Frontal cortex (tissue), 4 donors: ENCODE measurements at places on chromosomes 12 and 14.

- no peak for DNase-seq
Measured at GRCh38 chr12:53050426-53051057, 677 bp downstream of the TNS2 start.

- no peak for DNase-seq
Measured at GRCh38 chr14:23185063-23185462, 1.6 kb upstream of the SLC7A8 start.

GRCh38 chr14:74313601-74314000 is 10.9 kb upstream of the ABCD4 start:
- DNase-seq: no peak

DNA sequence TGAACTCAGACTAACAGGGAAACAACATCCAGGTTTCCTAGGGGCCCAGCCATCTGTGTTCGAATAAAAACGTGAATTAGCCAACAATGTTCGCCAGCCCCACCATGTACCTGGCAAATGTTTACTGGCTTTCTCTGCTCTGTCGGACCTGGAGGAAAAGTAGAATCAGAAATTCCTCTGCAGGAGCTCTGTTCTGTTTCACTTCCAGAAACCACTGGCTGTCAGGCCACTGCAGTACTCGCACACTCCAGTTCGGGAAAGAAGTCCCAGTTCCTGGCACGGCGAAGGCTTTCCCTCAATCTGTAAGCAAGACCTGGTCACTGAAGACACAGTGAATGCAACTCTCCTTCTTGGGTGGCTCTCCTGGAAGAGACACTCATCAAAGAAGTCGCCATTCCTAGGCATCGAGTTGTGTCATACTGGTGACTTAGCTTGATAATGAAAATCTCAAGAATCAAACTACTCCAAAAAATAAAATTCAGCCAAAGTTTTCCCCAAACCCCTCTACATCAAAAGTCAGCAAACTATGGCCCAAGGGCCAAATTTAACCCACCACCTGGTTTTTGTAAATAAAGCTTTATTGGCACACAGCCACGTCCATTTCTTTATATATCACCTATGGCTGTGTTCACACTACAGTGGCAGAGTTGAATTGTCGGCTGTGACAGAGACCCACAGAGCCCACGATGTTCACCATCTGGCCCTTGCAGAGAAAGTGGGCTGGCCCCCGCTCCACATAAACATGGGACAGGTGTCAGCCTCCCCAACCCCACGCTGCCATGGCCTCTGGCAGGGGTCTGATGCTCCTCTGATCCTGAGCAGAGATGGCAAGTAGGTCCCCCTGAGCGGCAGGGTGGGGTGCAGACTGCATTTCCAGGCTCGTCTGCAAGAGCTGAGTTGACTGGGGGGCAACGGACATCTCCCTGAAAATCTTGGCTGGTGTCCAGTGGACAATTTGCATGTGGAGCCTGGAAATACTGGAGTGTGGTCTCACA is 189.2 kb upstream of the DIO3 start:
- no peak for DNase-seq

GRCh38 chr12:92759634-92760268 is 57.0 kb downstream of the PLEKHG7 start:
- DNase-seq: no peak

GRCh38 chr12:70535896-70536374 is 101.3 kb downstream of the PTPRB start:
- peak; percentile 27 for DNase-seq

GRCh38 chr14:53227154-53227718 is 74.1 kb upstream of the DDHD1 start:
- no peak for DNase-seq

DNA sequence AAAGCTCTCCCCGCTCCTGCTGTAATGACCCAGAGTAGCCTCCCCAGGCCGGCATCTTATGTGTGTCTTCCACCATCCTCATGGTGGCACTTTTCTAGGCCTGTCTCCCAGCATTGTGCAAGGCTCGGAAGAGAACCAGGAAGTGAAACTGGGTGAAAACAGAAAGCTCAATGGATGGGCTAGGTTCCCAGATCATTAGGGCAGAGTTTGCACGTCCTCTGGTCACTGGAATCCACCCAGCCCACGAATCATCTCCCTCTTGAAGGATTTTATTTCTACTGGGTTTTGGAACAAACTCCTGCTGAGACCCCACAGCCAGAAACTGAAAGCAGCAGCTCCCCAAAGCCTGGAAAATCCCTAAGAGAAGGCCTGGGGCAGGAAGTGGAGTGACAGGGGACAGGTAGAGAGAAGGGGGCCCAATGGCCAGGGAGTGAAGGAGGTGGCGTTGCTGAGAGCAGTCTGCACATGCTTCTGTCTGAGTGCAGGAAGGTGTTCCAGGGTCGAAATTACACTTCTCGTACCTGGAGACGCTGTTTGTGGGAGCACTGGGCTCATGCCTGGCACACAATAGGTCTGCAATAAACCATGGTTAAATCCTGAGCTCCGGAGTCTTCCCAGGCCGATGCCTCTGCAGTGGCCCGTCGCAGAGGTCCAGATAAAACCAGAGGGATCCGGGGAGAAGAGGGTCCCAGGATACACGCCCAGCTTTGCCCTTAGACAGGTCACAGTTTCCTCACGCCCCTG is 15.6 kb downstream of the ACVRL1 start:
- no peak for DNase-seq

GRCh38 chr12:16884056-16884455 is 278.1 kb upstream of the LMO3 start:
- DNase-seq: no peak

GRCh38 chr14:69092840-69093422 is 60.0 kb downstream of the DCAF5 start:
- no peak for DNase-seq

- DNase-seq: no peak
Measured at GRCh38 chr12:70486588-70486987, 120.5 kb downstream of the KCNMB4 start.

DNA sequence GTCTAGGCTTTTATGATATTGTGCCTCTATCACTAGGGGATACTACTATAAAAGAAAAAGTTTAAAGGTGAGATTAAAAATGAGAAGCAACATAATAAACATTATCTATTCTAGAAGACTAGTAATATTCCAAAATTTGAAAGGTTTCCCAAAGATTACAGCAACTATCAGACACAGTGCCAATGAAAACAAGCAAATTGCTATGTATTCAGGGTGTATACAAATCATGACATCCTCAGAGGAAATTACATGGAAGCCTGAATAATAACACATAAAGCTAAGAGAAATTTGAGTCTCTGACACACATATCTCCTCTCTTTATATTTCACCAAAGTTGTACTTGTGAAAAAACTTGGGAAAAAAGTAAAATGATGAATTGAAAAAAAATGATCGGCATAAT is 327.0 kb downstream of the SEC23A start:
- no peak for DNase-seq

DNA sequence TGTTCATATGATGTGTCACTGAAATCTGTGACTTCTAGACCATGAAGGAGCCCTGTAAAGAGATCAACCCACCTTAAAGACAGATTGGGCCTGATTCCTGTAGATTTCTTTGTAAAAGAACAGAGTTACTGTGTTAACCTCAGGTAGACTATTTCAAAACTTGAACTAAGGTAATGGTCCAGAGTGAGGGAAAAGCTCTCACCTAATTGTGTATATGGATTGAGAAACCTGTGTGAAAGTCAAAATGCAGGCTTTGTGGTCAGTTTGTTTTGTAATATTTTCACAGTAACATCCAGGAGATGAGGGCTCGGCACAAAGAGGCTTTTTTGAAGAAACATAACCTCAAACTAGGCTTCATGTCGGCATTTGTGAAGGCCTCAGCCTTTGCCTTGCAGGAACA is 16.4 kb downstream of the DLST start:
- DNase-seq: no peak

GRCh38 chr12:2248087-2248900 is 195.5 kb downstream of the CACNA1C start:
- no peak for DNase-seq

DNA sequence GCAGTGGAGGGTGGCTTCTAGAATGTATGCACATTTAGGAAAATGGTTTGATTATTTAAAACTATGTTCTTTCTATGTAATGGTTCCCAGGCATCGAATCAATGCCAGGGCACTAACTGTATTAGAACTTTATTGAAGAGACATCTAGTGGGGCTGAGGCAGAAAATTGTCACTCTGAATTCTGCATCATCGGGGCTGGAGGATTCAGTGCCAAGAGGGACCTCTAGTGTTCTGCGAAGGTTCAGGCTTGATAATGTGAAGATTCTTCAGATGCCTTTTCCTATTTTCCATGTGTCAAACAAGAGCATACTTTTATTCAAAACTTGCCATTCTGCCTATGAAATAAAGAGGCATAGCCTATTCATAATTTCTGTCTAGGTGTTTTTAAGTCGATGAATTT is 146.3 kb downstream of the CAND1 start:
- DNase-seq: no peak

- DNase-seq: no peak
Measured at GRCh38 chr12:131834798-131835615, 6.8 kb downstream of the MMP17 start.

- DNase-seq: no peak
Measured at GRCh38 chr12:56840922-56841321, 77.8 kb downstream of the HSD17B6 start.

DNA sequence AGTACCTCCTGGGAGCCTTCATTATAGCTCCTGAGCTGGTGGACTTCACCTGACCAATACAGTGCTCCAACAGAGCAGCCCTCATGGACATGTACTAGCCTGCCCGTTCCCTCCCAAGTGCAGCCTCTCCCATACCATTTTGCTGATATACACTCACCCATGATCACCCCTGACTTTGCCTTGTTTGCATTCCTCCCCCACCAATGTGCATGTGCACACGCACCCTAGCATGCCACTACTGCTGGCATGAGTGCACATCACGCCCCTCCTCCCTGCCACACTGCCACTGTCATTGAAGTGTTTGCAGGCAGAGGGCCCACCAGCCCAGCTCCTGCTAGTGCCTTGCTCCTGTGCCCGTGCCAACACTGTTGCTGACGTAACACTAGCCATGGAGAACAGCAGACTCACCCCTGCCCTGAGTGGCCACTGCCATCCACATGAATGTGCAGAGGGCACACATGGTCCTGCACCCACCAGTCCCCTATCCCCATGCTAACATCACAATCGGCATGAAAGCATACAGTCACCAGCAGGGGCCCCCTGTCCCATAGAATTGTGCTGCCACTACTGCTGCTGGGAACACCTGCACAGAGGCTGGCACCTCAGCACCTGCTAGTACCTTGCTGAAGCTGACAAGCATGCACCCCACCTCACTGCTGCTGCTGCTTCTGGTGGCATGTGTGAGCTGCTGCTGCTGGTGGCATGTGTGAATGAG is 110.3 kb downstream of the SINHCAF start:
- DNase-seq: no peak

DNA sequence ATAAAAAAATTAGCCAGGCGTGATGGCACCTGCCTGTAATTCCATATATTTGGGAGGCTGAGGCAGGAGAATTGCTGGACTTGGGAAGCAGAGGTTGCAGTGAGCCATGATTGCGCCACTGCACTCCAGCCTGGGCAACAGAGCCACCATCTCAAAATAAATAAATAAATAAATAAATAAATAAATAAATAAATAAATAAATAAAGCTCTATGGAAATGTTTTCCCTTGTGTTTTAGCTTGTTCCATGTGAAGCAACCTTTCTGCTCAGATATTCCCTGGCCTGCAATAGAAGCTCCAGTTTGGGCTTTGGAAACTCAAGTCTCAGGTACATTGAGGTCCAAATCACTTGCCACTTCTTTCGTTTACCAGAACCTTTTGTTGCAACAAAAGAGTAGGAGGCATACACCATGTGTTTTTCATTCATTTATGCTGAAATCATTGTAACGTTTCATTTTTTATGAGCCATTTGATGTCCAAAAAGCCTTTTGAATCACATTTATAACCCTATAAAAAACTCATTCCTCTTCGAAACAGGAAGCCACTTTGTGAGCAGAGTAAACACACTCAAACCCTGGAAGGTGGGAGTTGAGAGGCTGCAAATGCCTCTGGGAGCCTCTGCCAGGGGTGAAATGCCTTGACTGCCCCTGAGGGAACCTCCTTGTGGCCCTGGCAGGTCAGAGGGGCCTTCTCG is 376.6 kb upstream of the TBX3 start:
- no peak for DNase-seq

DNA sequence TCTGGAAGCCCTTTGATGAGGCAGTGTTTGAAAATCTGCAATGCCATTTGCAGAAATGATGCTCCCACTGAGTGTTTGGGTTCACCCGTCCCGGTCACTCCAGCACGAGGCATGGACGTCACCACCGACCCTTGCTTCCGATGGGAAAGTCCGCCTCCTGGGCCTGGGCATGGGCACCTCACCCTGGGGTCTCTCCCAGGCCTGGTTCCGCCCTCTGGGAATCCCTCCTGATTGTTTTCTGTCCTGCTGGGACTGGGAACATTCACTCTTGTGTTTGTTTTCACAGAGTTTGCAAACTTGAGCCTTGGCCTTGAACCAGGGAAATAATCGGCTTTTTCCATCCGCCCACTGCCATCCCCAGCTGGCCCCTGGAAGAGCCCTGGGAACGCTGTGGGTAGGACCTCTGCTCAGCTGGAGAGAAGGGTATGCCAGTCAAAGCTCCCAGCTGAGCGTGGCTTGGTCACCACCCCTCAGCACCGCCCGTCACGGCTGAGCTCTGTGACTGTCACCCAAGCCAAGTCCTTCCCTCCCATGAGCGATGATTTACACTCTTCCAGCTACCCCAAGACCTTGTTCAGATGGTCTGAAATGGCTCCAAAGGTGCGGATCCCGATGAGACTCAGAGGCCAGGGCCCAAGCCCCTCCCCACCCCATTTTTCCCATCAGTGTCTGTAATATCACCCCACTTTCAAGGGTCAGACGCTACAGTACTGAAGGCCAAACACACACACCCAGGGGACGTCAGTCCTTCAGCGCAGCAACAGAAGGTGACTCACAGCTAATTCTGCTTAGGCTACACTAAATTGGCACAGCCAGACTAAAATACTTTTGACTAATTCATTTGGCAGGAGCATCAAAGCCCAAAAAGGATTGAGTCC is 34.1 kb upstream of the FZD10 start:
- peak; percentile 43 for DNase-seq

- DNase-seq: peak; percentile 41
Measured at GRCh38 chr12:32107359-32108267, 966 bp downstream of the BICD1 start.

- no peak for DNase-seq
Measured at GRCh38 chr12:65885312-65885711, 61.0 kb downstream of the HMGA2 start.

DNA sequence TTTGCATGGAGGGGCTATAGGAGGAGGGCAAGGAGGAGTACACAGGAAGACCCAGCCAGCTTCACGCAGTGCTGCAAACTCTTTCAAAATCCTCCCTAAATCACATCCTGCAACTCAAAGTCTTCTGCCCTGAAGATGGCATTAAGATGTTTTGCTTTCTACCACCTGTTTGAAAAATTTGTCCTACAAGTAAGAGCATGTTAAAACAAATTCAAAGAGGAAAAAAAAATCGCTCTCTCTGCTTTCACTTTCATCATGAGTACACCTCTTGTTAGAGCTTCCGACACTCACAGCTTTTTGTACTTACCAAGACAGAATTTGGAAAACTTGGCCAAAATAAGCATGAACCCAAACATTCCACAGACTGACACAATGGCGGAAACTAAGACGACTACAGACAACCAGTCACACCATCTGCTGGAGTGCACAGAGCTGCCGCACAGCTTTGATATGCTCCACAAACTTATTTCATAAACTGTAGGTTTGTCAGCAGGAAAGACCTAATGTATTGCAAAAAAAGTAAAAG is 21.3 kb downstream of the GCH1 start:
- DNase-seq: no peak
